ENCODE measurements at places on chromosomes 6 and 20.
A peak's percentile ranks its signal among the peaks of the same experiment; 100 is the strongest.

GRCh38 chr20:21272679-21273078 lies 30.5 kb upstream of the XRN2 start:
- no peak for DNase-seq

DNA sequence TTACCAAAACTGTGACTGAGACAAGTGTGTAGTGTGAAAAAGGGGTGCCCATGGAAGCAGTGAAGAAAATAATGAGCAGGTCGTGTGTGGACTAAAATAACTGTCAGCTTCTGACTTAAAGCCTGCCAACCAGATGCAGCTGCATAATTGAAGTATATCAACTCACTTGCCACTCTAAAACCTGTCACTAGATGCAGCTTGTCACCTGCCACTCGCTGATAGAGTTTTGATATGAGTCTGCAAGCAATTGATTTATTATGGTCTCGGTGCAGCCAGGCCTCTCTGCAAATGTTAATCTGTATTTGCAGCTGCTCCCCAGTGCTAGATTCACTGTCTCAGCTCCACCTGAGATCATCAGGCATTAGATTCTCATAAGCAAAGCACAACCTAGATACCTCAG lies 1090.0 kb upstream of the EYS start:
- DNase-seq = no peak

GRCh38 chr6:155253337-155253736 lies 10.5 kb upstream of the CLDN20 start:
- no peak for DNase-seq

DNA sequence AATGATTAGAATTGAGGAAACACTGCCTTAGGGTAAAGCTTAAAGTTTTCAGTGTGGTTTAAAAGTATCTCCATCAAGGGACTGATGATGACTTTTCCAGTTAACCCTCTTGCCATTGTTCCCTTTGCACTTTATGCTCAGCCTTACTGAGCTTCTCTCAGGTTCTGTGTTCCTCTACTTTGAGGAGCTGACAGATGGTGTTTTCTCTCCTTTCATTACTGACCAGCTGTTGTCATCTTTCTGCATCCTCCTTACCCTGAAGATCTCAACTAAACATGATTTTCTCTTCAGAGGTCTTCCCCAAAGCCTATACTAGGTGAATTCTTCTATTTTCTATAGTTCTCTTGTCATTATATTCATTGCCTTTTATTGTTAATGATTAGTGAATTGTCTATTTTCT lies 475.6 kb upstream of the SYNCRIP start:
- no peak for DNase-seq

- DNase-seq = no peak
These were observed 49.1 kb downstream of the DAAM2 start for GRCh38 chr6:39841291-39841690.

- no peak for DNase-seq
These were observed 3.4 kb upstream of the TBC1D7 start for GRCh38 chr6:13331516-13332348.

DNA sequence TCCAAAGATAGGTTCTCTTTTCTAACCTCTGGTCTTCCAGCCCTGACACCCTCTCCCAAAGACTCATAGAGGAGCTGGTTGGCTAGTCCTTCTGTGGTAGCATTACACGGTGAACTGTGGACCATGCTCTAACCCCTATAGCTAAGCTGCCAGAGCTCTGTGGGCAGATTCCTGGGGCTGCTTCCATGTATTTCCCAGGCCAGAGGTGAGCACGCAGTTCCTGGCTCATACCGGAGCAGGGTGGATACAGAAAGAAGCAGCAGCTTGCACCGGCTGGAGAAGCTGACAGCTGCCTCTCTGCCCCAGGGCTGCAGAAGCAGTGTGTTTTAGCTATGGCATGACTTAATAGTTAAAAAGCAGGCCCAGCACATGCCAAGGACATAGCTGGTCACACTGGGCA lies 84.1 kb upstream of the FOXP4 start:
- no peak for DNase-seq

- no peak for DNase-seq
These were observed 8.2 kb downstream of the ADISSP start for GRCh38 chr20:3759316-3759823.

DNA sequence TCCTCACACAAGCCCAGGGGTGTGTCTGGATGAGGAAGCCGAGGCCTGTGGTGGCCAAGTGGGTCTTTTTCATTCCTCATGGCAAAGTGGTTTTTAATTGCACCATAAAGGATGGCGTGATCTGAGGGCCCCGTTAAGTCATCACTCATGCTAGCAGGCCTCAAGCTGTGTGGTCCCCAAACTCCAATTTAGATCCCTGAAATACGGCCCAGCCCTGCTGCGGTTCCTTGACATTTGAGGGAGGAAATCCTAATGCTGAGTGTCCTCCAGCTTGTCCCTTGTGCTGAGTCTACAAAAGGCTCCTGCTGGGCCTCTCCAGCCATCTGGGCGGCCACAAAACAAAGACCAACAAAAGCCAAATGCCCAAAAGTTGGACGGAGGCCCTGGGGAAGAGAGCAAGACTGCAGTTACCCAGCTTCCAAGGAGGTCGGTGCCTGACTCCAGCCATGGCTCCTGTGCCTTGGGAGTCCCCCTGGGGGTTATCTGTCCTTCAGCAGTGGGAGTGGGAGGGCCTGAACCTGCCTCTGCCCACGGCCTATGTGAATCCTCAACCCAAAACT lies 162.3 kb upstream of the PDE10A start:
- DNase-seq = no peak

DNA sequence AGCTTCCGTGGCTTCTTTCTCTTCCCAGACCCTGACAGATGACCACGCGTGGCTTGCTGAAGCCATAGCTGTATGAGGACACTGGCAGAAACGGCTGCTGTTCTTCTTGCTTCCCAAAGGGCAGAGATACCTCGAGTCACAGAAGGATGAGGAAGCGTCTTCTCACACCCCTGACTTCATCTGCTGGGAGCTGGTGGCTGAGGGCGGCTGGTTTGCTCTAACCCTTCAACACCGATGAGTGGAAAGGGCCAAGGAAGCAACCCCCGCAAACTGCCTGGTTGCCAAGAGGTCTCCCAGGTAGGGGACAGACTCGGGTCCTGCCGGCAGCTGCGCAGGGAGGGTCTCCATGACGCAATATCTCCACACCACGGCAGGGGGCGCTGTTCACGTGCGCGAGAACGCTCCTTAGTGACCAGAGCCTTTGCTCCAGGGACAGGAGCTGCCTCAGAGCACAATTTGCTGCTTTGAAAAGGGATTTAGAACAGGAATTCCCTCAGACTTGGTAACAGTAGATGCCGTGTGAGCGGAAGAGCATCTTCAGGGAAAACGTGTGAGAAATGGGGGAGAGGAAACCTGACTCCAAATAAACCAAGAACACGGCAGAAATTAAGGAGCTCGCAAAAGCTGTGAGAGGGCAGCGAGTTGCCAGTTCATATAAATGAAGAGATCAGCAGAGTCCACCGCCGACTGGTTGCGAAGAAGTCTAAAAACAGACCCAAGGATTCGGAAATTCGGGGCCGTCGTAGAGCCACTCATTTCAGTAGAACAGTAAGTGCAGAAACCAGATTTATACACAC lies 80.2 kb downstream of the ERMARD start:
- peak; percentile 69 for DNase-seq

DNA sequence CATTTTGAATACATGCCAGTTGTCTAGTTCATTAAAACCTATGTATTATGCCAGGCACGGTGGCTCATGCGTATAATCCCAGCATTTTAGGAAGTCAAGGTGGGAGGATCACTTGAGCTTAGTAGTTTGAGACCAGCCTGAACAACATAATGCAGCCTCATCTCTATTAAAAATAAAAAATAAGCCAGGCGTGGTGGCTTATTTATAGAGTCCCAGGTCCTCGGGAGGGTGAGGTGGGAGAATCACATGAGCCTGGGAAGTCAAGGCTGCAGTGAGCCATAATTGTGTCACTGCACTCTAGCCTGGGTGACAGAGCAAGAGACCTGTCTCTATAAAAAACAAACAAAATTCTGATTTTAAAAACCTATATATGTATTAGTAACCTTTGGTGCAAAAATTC lies 27.5 kb downstream of the ORC3 start:
- DNase-seq = no peak

DNA sequence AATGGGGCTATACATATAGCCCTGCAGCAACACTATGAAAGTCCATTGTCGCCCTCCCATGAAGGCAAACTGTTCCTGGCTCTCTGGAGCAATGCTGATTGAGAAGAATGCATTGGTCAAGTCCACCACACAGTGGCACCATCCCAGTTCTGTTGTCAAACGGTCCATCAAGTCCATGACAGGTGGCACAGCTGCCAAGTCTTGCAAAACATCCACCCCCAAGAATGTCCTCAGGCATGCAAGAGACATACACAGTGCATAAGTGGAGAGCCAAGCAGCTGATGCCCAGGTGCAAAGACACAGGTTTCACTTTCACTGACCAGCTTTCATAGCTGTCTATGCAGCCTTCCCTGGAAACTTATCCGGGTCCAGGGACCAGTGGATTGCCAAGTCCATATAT lies 17.5 kb downstream of the ZNF391 start:
- DNase-seq = no peak

- DNase-seq = no peak
These were observed 44.6 kb downstream of the ALDH5A1 start for GRCh38 chr6:24539416-24539815.

DNA sequence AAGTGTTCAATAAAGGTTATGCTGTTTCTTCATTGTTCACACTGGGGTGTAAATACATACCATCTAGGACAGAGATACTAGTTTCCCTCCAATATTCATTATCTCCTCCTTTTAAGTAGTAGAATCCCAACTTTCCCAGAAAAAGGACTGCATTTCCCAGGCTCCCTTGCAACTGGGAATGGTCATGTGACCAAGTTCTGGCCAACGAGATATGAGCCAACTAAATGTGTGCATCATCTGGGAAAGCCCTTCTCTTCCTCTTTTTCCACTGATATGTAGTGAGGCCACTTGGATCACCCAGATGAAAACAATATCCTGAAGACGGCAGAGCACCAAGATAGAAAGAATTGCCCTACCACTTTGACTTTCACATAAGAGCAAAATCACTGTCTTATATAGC lies 97.9 kb upstream of the PTPRT start:
- no peak for DNase-seq

- DNase-seq = no peak
These were observed 35.0 kb upstream of the ENTPD6 start for GRCh38 chr20:25160467-25160866.

- DNase-seq = no peak
These were observed 14.6 kb downstream of the GMDS start for GRCh38 chr6:2230659-2231277.

DNA sequence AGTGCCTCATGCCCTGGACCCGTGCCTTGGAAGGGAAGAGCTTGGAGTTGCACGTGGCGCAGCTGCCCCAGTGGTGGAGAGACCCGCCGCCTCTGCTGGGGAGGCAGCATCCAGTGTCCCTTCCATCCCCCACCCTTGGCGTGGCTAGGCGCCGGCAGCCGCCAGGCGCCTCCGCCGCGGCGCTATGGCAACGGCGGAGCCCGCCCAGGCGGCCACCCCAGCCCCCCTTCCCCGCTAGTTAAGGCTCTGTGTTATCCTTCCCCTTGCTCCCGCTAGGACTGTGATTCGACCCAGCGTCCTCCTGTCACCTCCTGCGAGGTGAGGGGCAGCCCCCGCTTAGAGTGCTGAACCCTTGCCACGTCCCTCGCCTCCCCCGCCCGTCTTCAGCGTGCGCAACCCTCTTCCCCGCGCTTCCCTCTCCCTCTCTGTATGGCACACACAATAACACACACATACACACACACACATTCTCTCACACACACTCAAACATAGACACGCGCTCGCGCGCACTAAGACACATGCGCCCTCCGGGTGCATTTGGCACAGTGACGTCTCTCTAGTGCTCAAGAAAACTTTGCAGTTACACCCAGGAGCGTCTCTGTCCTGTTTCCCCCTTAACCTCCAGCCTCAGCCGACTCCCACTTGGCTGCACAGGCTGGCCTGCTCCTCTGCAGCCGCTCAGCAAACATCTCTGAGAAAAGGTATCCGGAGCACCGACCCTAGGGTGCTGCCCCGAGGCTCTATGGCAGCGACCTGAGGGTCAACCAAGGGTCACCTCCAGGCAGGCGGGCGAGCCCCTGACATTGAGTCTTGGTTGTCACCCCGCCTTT lies 8.5 kb downstream of the GRIK2 start:
- DNase-seq = no peak

GRCh38 chr20:16437387-16437996 lies 135.8 kb downstream of the KIF16B start:
- DNase-seq = no peak

GRCh38 chr6:70551566-70551965 lies 15.2 kb upstream of the SDHAF4 start:
- no peak for DNase-seq

DNA sequence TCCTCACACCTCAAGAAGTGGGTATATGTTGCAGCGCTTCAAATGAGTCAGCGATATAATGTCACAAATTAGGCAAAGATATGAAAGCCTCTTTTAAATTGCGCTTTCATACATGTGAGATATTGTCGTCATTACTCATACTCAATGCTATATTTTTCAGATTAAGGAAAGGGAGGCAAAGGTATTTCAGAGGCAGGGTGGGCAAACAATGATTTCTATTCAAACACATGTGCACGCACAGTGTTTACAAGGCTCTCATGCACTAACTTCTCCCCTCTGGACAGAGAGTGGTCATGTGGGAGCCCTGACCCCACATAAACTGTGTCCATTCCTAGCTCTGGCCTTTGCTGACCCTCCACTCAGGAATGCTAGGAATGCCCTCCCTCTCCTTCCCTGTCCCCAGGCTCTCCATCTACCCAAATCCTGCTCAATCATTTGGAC lies 112.1 kb upstream of the TMEM170B start:
- no peak for DNase-seq

GRCh38 chr6:140043357-140043756 lies 668.9 kb upstream of the CITED2 start:
- DNase-seq = no peak

DNA sequence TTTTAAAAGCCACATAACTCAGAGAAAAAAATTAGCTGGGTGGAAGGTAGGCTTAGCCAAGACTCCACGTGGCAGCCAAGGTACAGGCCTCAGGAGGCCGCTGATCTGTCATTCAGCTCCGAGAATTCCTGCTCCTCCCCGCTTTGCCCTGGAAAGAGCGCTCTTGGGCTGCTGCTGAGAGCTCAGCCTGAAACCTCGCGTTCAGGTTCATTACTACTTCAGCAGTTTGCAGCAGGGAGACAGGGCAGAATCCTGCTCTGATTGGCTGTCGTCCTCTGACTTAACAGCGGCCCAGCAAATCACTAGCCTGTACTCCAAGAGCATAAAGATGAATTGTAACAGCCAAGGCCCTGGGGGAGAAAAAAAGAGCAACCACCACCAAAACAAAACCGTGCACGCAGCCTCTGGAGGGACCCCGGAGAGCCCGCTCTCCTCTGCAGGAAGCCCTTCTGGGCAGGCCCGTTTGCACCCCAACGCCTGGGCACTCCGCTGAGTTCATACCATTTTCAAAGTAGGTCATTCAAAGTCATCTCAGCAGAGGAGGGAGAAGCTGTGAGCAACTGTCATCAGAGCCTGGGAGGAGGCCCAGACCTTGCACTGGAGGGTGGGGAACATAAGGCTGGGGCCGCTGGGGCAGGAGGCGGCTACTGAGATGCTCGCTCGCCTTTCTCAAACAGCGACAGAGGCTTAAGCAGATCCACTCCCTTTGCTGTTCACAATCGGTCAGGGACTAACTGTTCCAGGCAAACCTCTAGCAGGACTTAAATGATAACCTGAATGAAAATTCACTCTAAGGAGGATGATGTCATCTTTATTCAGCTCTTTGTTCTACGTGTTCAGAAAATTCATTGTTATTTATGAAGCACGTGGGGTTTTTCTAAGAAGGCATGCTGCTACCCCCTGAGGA lies 42.3 kb upstream of the ATXN1 start:
- no peak for DNase-seq
